HCEC 1CT (cell line): ENCODE measurements at places on chromosomes 6 and 20.

- DNase-seq, result no peak
Measured at GRCh38 chr6:16591396-16592222, 169.7 kb downstream of the ATXN1 start.

GRCh38 chr20:59412875-59413284 is 112.5 kb downstream of the EDN3 start:
- DNase-seq, result no peak

DNA sequence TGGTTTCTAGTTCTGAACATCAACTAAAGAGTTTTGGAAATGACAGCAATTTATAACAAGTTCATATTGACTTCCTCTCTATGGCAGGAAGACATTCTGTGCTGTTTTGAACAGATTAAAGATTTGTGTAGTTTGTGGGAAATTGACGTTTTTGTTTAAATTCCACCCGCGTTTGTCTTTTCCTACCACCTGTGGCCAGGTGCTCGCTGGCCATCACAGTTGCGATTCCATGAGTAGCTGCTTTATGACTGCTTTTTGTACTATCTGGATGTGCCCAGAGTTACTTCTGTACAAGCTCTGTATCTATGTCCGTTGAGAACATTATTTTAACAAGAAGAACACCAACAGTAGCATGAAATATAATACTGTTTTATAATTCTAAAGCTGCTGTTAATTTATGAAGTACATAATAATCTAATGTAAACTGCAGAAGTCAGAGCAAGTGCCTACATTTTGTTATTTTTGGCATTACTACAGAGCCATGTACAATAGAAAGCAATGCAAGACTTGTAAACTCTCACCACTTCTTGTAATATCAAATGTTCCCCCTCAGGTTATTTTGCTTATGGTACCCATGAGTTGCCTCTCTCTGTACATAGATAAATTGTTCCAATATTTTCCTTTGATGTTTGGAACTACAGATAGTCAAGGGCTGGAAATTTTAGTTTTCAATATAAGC is 33.5 kb downstream of the ZBTB2 start:
- no peak for DNase-seq

GRCh38 chr6:148524471-148524882 is 181.8 kb downstream of the SASH1 start:
- DNase-seq, result peak; percentile 87

- peak; percentile 34 for DNase-seq
Measured at GRCh38 chr6:79031821-79032590, 46.0 kb downstream of the PHIP start.

DNA sequence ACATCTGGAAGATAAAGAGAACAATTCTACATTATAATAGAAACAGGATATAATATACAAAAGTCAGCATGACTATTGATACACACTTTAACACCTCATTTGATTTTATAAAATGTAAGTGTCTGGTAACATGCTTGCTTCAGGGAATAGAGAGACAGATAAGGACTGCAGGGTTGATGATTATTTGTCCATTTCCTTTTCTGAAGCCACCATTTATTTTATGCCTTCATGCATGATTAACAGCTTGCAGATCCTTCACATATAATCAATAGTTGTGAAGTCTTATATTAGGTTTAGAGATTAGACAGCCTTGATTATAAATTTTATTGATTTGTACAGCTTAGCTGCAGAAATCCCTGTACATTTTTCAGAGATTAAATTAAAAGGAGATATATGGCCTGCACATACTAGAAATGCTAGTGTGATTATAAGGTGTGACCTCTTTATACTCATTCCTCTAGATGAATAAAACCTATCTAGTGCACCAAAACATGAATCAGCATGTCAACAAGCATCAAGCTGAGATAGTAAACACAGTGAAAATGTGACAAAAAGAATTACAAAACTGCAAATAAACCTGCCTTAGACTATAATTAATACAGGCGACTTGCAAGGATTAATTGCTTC is 198.8 kb upstream of the THEMIS start:
- no peak for DNase-seq

- DNase-seq, result no peak
Measured at GRCh38 chr20:37506152-37506725, 14.8 kb upstream of the NNAT start.

GRCh38 chr6:43622541-43622940 is 6.5 kb downstream of the GTPBP2 start:
- no peak for DNase-seq

DNA sequence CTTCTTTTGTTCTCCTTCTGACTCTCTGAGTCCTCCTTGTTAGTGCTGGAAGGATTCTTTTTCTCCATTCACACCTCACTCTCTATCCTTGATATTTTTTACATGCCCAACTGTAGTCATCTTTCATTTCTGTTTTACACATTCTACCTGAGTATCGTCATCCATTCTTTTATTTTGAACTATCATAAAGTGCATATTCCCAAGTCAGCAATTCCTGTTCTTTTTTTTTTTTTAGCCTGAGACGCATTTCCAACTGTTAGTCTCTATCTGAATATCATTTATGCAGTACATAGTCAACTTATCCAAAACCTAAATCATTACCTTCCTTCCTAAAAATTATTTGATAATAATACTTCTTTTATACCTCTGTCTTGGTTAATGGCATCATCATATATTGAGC is 207.5 kb downstream of the NKAIN2 start:
- DNase-seq, result no peak

GRCh38 chr6:130223508-130223907 is 757 bp upstream of the SAMD3 start:
- no peak for DNase-seq

- DNase-seq, result no peak
Measured at GRCh38 chr20:37414224-37415035, 68.5 kb downstream of the SRC start.

DNA sequence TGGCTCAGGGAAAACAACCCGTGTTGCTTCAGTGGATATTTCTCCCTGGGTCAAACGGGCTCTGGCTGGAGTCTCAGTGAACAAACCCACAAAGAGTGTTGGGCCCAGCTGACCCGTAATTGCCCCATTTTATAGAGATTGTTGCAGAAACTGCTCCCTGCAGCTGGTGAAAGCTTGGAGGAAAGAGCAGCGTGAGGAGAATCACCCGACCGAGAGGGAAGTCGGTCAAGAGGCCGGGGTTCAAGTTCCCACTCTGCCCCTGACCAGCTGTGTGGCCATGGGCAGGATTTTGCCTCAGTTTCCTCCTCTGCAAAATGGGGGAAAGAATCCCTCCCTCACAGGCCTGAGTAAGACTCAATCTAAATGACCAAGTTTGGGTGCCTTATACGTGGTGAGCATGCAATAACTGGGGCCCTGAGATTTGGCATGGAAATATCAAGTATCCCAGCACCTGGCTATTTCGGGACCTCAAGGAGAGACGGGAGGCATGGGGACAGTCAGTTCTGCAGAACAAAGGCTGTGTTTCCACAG is 1.7 kb upstream of the TGM2 start:
- no peak for DNase-seq

DNA sequence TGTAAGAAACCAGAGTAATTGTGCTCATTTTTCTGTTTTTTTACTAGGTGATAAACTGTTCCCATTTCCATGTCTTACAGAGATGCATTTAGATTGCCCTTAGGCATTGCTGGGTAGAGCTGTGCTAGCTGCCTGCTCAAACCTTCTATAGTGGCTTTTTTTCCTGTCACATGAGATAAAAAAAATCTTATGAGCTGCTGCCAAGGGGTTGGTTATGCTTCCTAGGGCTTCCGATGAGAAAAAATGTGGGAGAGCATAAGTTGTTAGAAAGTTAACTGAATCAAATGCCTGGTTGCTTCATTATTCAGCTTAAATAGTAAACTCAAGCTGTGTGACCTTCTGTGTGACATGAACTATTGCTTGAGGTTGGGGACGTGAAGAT is 50.0 kb upstream of the NOX3 start:
- DNase-seq, result no peak

GRCh38 chr6:108186226-108186625 is 20.4 kb downstream of the NR2E1 start:
- no peak for DNase-seq

DNA sequence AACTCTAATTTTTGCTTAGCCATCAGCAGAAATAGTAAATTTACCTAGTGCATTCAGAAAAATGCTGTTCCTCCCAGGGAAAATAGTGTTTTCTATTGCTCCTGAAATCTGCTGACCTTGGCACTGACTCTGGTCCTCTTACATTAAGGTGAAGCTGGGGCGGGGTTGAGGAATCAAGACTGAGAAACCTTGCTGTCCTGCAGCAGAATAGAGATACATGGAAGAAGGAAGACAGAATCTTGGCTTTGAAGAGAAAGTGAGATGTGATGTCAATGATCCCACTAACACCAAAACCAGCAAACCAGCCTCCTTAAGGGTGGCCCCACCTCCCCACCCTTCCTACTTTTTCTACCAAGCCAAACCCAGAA is 840 bp upstream of the LY86 start:
- DNase-seq, result no peak

DNA sequence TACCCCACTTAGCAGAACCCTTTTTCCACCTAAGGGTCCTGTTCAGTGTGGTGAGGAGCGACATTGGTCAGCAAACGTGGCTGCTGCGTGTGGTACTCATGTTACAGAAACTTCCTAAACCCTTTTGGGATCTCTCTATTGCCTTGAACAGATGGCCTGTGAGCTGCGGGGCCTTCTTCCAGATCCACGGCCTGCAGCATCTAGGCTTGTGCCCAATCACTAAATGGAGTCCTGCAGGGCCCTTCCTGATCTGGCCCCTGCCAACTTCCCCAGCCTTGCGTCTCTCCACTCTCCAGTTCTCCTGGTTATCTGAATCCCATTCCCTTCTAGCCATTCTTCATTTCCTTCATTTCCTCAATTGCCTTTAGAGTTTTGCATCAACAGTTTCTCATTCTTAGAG is 85.6 kb downstream of the PDE7B start:
- no peak for DNase-seq

GRCh38 chr6:163776906-163777686 is 362.6 kb downstream of the QKI start:
- DNase-seq, result no peak

- peak; percentile 37 for DNase-seq
Measured at GRCh38 chr6:2196079-2196679, 49.2 kb downstream of the GMDS start.

DNA sequence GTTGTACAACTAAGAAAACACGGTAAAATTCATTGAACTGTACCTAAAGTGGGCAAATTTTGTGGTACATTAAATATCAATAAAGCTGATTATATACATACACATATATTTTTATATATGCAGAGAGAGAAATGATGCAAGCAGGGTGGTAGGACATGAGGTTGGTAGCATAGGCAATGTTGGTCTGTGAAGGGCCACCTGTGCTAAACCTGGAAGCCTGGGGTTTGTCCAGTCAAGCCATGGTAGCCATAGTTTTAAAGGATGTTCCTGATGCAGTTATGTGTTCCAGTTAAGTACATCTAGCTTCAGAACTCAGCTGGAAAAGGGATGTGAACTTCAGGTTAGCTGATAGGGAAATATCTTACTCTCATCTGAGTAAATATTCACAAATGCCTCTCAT is 60.1 kb downstream of the TRIM38 start:
- DNase-seq, result no peak

- peak; percentile 39 for DNase-seq
Measured at GRCh38 chr6:75563032-75563431, 38.6 kb upstream of the SENP6 start.

GRCh38 chr20:47960277-47960676 is 175.0 kb upstream of the SULF2 start:
- no peak for DNase-seq
